ENCODE measurements at places on chromosomes 2 and 18. TPM values are rescaled to one million over a fixed set of nuclear protein-coding genes. Genes with fewer than 3 reads are reported as not detected.
A peak's percentile ranks its signal among the peaks of the same experiment; 100 is the strongest.

Gene SLC5A7
- total RNA-seq, result not detected

Gene RPE
- total RNA-seq, result 166 TPM

Gene CNPPD1
- 24.8 TPM for total RNA-seq

- DNase-seq, result no peak
Observed at GRCh38 chr2:8462280-8462679, 219.6 kb upstream of the ID2 start.

DNA sequence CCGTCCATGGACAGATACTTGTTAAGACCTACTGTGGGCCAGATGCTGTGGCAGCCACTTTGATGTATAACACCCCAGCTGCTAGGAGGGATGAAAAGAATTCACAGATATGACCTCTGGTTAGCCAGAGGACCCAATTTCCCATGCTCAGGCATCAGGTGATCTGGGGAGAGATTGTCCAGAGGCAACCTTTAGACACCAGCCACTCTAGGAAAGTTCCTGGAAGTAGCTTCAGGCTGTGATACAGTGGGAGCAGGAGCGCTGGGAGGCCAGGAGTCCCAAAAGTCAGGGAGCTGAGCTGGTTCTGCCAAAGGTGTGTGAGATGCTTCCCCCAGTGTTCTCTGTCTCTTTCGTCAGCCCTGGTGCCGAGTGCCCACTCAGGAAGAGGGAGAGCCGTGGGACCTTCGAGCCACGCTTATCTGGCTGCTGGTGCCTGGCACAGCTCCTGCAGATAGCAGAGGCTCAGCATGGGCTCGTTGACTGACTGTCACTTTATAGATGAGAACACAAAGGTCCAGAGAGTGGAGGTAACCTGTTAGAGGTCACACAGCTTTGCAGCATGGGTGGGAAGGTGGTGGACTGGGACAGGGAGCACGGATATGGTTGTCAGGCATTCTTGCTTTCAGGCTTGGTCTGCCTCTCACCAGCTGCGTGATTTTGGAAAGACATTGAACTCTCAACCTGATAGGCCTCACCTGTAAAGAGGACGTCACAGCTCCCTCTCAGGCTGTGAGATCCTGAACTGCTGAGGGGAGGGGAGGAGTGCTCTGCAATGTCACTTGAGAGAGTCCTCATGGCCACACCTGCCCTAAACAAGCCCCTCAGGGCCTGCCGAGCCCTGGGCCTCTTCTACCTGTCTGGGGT, 7.8 kb upstream of the RALB start:
- DNase-seq, result no peak

GRCh38 chr2:164134336-164134735, 398.5 kb upstream of the FIGN start:
- no peak for DNase-seq

DNA sequence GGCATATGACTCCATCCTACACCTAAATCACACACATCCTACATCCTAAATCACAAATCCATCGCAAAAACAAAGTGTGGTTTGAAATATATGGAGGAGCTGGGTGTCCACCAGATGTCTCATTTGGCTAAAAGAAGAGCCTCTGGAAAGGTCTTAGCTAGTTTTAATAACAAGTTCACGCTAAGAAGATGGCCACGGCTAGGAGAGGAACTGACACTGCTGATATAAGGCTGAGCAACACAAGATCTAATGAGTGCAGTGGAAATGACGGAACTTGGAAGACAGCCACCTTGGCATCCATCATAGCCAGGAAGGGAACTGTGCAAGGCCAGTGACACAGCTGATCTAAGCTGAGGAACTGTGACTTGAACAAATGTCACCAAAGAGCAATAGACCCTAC, 60.0 kb upstream of the AGAP1 start:
- peak; percentile 10 for DNase-seq

DNA sequence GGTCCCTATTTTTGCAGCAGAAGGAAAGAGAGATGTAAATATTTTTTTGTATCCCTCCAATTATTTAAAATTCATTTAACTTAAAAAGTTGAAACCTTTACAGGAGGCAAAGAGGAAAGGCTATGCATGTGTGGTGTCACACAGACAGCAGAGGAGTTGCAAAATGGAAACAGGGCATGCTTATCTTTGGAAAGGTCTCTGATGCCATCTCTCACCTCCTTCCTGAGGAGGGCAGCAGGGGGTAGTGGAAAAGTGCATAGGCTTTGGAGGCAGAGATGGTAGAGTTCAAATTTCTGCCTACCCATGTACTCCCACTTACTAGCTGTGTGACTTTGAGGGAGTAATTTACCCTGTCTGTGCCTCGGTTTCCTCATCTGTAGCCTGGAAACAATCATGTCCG, 99.6 kb upstream of the MCFD2 start:
- peak; percentile 31 for DNase-seq

Measured in HepG2 (cell line).